Left colon (tissue), 2 donors: ENCODE measurements at places on chromosomes 1 and 21. TPM values are rescaled to one million over a fixed set of nuclear protein-coding genes. Genes with fewer than 3 reads are reported as not detected.

- no peak for DNase-seq
These were observed 15.3 kb downstream of the ERI3 start for GRCh38 chr1:44339731-44340130.

- peak; percentile 68 for DNase-seq
These were observed 137.5 kb downstream of the NOS1AP start for GRCh38 chr1:162206749-162207635.

DNA sequence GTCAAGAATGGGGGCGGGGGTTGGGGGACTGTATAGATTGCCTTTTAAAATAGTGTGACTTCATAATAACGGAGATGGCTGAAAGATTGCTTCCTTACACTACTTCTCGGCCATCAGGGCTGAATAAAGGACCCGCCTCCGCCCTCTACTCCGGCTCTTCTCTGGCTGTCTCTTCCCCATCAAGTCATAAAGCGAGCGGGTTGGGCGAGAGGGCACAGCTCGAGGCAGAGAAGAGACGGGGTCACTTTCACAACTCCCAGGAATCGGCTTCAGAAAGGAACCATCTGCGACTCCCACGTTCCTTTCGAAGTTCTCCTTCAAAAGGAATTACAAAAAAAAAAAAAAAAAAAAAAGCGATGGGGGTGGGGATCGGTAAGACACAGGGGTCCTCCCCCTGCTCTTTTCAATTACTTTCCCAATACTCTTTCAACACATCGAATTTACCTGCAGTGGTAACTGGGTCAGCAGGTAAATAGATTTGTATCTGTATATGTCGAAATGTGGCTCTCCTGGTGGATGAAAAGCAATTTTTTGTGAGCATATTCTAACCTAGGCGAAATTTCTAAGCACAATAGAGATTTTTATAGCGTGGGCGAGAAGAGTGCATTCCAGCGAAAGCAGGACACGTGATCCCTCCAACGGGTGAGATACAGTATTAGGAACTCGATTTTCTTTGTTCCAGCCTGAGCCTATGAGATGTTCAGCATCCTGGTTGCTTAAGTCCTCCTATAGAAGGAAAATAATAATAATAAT lies 2.0 kb downstream of the LRRC7 start:
- no peak for DNase-seq

Gene APCS
- total RNA-seq: not detected

Gene GCSAML
- 0.67 TPM for total RNA-seq

Gene CHD5
- 0.18 TPM for total RNA-seq

GRCh38 chr1:3762873-3763228 lies 9.7 kb upstream of the SMIM1 start:
- no peak for DNase-seq
